Activated T-helper 9 cell treated with anti-CD3 and anti-CD28 coated beads, Interleukin-2, amount 50 U/mL, for 16 hours (primary cell): ENCODE measurements at places on chromosomes 4 and X.

- no peak for DNase-seq
Observed at GRCh38 chr4:130640592-130640991, 1544.6 kb downstream of the C4orf33 start.

GRCh38 chrX:29447867-29448266 lies 767.5 kb upstream of the MAGEB2 start:
- no peak for DNase-seq

DNA sequence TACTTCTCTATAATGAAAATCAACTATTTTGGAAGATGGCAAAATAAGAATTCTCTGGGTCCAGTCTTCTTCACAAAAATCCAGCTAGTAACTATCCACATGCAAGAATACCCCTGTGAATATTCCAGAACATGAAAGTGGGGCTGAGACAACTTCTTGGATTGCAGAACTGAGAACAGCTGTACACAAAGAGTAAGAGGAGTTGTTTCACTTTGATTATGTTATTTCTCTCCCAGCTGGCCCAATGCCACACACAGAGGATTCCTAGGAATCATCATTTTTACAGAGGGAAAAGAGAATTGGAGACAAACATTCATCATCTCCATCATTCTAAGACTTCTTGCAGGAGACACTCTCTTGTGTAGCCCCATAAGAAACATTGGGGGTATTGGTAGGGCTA lies 782.2 kb upstream of the LCORL start:
- DNase-seq, result no peak

DNA sequence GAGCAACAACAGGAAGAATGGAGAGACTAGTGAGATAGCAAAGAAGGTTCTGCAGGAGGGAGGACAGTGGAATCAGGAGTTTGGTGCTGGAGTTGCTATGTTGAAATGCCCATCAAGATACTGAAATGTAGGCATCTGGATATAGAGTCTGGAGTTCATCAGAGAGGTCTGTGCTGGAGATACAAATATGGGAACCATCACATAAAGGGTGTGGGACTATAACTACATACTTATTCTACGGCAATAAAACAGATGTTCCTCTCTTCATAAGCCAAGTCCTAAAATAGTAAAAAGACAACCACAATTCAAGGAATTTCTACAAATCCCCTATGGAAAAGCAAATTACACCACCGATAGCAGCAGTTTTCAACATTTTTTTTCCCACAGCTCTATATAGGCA lies 1.6 kb downstream of the MED14 start:
- DNase-seq, result no peak

- no peak for DNase-seq
Observed at GRCh38 chrX:13119386-13119785, 75.0 kb upstream of the FAM9C start.

- no peak for DNase-seq
Observed at GRCh38 chr4:141246683-141247429, 26.2 kb downstream of the ZNF330 start.

DNA sequence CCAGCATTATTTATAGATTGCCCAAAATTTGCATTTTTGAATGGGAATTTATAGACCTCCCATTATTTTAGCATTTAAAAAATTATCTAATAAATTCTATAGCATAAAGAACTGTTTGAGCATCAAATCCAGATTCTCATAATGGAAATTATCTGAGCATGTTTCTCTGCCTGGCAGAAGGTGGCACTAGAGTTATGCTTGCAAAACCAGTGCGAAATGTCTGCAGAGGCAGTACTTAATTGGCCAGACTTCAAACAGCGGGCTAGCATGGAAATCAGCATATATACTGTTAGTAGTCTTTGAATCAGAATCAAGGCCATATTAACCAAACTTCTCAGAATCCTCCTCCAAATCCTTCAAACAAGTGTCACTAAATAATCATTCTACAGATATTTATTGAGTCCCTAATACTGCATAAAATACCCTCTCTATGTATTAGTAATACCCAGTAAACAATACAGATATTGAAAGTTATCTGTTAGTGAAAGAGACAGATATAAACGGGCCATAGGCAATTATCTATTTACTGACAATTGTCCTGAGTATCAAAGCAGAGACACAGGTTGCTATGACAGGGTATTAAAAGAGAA lies 78.7 kb upstream of the DCLK2 start:
- no peak for DNase-seq

DNA sequence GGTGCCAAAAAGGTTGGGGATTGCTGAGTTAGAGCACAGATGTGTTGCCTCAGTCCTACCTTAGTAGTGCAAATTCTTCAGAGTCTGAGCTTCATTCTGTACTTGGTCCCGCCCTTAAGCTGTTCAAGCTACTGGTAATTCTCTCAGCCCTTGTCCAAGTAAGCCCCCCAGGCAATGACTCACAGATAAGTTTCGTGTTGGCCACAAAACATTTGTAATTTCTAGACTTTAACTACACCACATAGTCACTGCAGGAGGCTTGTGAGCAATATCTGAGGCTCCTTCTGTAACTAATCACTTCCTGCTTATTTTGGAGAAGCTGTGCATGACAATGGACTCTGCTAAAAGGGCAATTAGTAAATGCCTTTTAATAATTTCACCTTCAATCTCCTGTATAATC lies 1420.5 kb downstream of the PCDH7 start:
- DNase-seq, result no peak
